Type B pancreatic cell (in vitro differentiated cells): ENCODE measurements at places on chromosomes 1 and 21. TPM values are rescaled to one million over a fixed set of nuclear protein-coding genes. Genes with fewer than 3 reads are reported as not detected.

TNFSF18 gene
- total RNA-seq, result 0.58 TPM in 1 of 2 replicates, not detected in the other

COL6A2 gene
- total RNA-seq, result 23.8 and 114 TPM in 2 replicates

SPRR2G gene
- not detected in 2 replicates for total RNA-seq

LRRC71 gene
- total RNA-seq, result 0.58 TPM in 1 of 2 replicates, not detected in the other

AIM2 gene
- 0.40 and 1.0 TPM in 2 replicates for total RNA-seq

ESPN gene
- total RNA-seq, result 13.8 and 15.6 TPM in 2 replicates

PLA2G2C gene
- total RNA-seq, result not detected in 2 replicates

EPHA10 gene
- total RNA-seq, result 0.97 and 1.0 TPM in 2 replicates

MATN1 gene
- total RNA-seq, result 0.24 and 0.40 TPM in 2 replicates

KRTAP13-2 gene
- not detected in 2 replicates for total RNA-seq

IL24 gene
- not detected in 2 replicates for total RNA-seq

CDC7 gene
- total RNA-seq, result 11.6 and 29.7 TPM in 2 replicates

DDAH1 gene
- 27.7 and 28.6 TPM in 2 replicates for total RNA-seq

C1orf52 gene
- total RNA-seq, result 24.9 and 31.2 TPM in 2 replicates

DCDC2B gene
- not detected in 2 replicates for total RNA-seq

MYOM3 gene
- 0.12 and 0.70 TPM in 2 replicates for total RNA-seq

OR2AK2 gene
- not detected in 2 replicates for total RNA-seq

KRTAP19-8 gene
- not detected in 2 replicates for total RNA-seq
